ENCODE measurements at places on chromosomes 5 and 9.

DNA sequence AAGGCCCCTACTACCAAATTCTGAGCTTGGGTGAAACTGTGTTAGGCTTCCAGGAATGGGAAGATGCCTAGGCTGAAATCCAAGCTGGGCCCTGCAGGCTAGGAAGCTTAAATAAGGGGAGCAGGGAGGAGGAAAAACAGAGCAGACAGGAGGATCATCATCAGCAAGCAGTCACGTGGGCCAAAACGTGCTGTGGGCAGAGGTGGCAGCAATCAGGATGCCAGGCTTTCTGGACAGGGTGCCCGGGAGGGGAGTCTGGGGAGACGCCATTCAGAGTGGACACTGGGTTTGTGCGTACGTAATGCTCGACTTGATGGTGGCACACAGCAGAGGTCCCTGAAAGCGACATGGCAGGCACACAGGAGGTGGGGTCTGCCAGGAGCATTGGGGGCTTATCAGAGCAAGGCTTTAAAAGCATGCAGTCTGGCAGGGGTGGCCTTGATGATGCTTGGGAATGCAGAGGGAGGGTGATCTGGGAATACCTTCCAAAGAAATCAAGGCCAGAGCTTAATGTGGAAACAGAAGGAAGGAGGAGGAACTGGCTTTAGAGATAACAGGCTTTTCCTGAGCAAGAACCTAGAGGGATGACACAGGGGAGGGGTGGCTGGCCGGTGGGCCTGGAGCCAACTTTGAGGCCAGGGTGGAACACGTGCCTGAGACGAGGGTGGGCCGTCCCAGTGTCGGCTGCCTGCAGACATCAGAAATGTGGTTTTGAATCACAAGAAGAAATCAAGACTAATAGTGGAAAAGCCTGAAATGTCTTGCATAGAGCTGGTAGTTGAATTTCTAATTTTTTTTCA is 212.5 kb downstream of the GADD45G start:
- no peak for DNase-seq

DNA sequence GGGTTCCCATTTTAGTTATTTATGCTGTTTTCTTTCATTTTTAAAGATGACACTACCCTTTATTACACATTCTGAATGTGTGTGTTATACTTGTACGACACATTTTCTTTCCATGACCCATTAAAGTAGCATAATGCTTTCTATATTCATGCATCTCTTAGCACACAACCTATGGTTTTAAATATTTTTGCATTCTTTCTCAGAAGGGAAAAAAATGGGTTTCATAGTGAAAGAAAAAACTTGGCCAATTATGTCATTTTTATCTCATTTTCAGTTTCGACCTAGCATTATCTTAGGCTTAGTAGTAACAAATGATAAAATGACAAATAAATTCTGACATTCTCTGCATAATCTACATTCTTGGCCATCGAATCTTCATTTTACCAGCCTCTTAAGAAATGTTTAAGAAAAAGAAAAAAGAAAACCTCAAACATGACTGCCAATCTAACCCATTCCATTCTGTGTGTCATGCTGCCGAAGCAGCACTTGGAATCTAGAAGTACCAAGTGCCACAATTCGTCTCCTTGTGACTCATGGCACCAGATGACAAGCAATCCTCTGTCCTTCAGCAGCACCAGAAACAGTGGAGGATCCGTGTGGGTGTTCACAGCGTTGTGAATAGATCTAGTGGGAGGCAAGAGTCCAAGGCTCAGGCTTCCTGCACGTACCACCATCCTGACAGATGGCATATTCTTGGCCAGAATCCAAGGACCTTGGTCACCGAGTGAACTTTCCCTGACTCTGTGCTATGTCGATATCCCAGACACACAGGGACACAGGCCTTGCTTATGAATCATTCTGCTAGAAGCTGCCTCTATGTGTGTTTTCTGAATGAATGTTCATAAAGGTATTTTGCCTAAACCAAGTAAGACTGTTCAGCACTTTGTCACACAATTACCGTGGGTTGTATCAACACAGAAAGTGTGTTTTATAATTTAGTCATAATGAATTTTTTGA is 502.7 kb downstream of the NR2F1-AS1 start:
- no peak for DNase-seq

DNA sequence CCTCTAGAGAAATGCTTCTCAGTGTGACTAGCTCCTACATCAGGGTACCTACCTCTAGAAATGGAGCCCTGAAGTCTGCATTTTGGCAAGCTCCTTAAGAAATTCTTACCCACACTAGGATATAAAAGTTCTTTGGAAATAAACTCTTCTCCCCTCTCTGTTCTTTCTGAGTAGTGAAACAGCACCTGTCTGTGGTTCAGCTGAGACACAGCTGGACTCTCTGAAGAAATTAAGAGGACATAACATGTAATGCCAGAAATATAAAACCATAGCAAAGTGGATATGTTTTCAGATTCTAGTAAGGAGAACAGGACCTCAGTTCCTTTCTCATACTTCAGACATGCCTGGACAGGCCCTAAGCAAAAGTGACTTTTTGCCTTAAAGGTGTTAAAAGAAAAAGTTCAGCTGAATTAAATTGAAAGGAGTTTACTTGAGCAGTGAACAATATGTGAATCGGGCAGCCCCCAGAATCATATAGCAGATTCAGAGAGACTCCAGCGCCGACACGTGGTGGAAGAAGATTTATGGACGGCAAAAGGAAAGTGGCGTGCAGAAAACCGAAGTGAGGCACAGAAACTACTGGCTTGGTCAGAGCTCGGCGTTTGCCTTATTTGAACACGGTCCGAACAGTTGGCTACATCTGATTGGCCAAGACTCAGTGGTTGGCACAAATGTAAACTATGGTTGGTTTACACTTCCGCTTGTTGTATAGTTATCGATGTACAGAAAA is 64.5 kb downstream of the PRKACG start:
- no peak for DNase-seq

DNA sequence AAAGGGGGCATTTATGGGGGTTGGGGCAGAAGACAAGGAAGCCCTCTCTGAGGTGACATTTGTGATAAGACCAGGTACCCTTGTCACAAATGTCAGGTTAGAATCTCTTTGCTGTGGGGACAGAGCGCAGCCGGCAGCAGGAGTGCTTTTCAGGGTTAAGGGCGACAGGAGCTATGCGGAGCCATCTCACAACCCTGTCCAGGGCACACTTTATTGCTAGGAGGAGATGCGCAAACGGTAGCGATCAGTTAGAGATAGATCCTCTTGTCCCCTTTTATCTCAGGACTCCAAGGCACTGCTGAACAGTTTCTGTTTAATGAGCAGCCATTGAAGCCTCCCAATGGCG is 438 bp upstream of the LAMC3 start:
- no peak for DNase-seq
